ENCODE measurements at places on chromosomes 7 and 10.

DNA sequence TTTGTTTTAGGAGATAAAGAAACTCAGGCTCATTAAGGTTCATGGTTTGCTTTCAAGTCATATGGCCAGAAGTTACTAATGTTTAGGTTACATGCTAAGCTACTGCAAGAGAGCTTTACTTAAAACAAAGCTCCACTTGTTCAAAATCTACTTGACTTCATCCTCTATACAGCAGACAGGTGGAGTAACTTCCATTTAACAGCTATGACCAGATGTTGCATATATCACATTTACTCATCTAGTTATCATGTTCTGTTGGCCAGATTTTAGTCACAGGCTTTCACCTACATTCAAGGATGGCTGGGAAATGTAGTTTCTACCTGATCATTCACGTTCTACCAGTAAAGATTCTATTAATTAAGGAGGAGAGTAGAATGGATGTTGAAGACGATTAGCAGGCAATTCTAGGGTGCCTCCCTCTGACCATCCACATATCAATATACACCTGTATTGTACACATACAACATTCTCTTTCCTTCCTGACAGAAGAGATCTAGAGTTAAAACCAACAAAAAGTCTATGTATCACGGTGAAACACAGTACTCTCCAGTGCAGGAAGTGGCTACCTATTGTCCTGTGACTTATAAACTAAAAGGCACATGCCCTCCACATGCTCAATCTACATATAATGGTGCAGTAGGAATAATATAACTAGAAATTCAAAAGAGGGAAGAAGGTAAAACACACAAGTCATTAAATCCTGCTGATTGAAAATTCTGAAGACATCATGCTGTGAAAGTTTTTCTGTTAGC lies 488.0 kb downstream of the MDFIC start:
- DNase-seq: no peak

GRCh38 chr7:52247518-52247917 lies 787.9 kb upstream of the POM121L12 start:
- no peak for DNase-seq

- DNase-seq: no peak
Measured at GRCh38 chr10:84306751-84307384, 21.5 kb upstream of the CCSER2 start.

- no peak for DNase-seq
Measured at GRCh38 chr10:103926722-103927319, 8.8 kb upstream of the STN1 start.

- no peak for DNase-seq
Measured at GRCh38 chr7:77897004-77897547, 98.5 kb downstream of the PHTF2 start.

DNA sequence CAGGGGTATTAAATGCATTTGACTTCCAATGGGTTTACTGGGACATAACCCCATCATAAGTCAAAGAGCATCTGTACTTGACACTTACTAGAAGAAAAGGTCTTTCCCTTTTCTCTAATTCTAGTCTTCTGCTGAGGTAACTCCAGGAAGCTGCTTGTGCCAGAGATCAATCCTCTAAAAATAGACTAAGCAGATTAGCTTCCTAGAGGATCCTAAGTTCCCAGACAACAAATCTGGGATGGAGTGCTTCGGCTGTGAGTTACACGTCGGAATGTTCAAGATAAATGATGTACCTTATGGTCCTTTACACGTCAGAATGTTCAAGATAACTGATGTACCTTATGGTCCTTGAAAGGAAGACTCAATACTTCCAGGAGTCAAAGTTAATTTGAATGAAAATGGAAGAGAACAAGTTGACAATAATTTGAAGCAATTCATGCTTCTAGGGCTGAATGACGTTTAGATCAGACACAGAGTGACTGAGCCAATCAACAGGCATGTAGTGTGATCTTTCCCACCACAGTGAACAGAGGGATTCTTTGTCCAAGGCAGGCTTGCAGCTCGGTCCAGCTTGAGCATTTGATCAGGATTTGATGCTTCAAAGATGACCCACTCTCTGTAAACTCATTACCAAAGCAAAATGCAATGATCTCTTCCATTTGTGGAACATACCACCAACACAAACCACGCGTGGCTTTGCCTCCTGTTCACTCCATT lies 63.8 kb downstream of the SLC37A3 start:
- no peak for DNase-seq

- DNase-seq: no peak
Measured at GRCh38 chr10:91864099-91864498, 45.2 kb downstream of the FGFBP3 start.

DNA sequence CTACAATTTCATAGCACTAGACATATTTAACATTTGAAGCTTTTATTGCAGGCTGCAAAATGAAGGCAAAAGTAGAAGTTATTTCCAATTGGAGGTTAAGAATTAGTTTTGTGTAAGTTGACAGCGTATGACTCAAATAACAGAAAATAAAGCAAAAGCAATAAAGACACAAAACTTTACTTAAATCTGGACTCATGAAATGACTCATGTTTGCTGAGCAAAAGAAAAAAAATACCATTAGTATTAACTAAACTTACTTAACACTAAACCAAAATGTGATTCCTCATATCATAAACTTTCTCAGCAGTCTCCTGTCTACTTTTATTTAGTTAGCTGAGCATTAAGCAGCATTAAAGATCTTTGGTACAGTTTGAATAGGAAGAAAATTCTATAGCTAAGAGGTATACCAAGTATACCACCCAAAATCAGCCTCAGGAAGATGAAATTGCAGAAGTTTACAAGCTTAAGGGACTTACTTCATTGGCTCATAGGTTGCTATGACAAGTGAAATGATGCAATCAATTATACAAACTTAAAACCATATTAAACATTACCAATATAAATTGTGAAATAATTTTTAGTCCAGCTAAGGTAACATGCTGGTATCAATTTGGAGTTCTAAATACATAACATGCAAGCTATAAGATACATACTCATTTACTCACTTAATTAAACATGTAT lies 1131.4 kb downstream of the XPNPEP1 start:
- no peak for DNase-seq

- DNase-seq: no peak
Measured at GRCh38 chr7:130309986-130310385, 17.0 kb downstream of the CPA4 start.

DNA sequence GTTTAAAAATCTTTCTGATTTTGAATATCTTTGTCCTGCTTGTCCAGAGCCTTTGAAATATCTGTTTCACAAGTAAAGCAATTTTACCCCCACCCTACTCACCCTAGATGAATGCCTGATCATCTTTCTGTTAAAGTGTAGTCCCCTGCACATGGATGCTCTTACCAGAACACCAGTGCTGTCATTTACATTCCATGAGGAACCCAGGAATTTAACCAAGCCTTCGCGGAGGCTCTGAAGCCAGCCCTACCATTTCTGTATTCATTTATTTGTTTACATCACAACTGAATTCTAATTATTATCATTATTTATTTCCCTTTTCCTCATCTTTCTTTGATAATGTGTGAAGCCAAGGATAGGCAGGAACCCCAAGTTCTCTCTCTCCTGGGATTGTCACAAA lies 167.8 kb upstream of the MYO3A start:
- no peak for DNase-seq

- no peak for DNase-seq
Measured at GRCh38 chr10:66799474-66799873, 126.4 kb upstream of the LRRTM3 start.

DNA sequence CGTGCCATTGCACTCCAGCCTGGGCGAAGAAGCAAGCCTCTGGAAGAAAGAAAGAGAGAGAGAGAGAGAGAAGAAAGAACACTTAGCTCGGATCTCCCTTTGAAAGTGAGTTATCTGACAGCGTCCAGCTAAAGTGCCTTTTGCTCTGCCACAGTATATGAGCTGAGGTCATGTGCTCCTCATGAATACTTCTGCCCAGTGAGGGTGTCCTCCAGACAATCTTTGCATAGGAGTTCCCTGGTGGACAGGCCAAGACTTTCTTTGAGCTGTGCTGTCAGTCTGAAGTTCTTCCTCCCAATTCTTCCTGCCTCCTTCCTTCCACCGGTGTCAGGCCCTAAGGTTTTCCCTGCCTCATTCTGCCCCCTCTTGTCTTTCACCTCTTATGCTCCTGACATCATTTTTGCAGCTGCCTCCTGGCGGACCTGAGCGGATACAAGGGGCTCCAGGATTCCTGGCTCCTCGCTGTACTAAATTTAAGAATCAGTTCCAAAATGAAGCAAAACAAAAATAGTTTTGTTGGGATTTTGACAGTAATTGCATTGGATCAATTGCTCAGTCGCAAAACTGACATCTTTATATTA lies 31.9 kb downstream of the XRCC2 start:
- DNase-seq: no peak

DNA sequence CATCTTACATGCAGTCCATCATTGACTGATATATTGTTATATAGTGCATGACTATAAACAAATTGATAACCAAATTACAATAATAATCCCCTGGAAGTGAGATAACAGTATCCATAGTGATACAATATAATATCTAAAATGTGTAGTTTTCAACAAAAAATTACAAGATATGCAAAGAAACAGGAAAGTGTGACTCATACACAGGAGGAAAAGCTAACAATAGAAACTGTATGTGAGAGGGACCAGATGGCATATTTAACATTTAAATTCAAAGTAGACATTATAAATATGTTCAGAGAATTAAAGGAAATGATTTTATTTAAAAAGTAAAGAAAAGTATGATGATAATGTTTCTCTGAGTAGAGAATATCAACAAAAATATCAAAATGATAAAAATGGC lies 8.0 kb downstream of the OR9A2 start:
- no peak for DNase-seq

DNA sequence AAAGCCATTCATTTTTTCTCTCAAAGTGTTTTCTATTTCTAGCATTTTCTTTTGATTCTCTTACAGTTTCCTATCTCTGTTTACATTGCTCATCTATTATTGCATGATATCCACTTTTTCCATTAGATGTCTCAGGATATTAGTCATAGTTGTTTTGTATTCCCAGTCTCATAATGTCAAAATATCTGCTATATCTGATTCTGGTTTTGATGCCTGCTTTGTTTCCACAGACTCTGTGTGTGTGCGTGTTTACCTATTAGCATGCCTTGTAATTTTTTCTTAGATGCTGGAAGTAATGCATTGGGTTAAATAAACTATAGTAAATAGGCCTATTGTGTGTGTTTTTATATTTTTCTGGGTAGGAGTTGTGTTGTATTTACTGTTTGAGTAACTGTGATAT lies 1126.3 kb downstream of the SORCS1 start:
- DNase-seq: no peak

Data from GOT3 (cell line).